ENCODE measurements at places on chromosomes 6 and 20.
A peak's percentile ranks its signal among the peaks of the same experiment; 100 is the strongest.

DNA sequence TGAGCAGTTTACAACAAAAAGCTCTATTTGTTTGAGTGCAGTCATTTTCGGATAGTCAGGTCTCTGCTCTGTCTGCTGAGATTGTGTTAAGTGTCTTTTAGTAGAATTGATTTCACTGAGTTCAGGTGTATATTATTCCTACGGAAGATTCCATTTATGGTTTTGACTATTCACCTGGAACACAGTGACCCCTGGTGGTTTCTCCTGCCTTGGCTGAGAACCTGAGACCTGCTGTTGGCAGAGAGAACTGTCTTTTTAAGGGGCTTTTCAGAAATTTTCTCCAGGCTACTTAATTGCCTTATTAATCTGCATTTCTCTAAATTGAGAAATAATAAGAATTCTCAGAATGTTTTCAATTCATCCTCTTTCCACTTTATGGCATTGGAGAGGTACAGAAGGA lies 508.0 kb downstream of the TBC1D32 start:
- DNase-seq = no peak

- no peak for DNase-seq
Measured at GRCh38 chr20:51586005-51586440, 43.5 kb upstream of the NFATC2 start.

DNA sequence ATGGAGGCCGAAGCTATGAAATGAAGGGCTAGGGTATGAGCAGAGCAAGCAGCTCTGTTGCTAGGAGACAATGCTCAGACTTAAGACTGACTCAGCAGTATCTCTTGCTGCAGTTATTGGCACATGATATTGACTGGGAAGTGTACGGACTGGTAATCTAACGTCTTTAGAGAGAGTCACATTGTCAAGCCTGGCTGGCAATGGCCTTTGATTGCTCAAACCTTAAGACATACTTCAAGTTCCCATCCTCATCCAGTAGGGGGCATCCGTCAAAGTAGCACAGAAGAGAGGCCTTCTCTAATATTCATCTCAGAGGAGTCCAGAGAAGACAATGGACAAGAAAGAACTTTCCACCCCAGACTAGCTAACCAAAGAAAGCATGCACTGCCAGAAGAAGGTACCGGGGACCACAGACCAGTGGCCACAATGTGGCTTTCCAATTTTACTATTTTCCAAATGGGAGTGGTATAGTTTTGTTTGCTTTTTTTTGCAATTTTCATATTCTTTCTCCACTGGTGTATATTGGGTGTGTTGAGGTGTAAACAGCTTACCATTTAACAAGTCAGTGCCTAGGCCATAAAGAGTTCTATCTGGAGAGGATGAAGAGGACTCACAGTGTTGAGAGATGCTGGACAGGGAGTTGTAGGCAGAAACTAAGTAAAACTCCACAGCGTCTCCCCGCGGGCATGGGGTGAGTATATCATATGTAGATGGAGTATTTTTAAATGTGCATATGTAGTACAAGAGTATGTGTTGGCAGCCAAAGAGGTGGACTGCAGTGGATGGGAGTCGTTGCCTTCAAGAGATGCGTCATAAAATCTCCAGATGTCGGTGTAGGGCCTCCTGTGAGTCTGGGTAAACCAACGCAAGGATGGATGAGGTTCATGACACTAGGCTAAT lies 36.7 kb downstream of the LRFN2 start:
- DNase-seq = no peak

DNA sequence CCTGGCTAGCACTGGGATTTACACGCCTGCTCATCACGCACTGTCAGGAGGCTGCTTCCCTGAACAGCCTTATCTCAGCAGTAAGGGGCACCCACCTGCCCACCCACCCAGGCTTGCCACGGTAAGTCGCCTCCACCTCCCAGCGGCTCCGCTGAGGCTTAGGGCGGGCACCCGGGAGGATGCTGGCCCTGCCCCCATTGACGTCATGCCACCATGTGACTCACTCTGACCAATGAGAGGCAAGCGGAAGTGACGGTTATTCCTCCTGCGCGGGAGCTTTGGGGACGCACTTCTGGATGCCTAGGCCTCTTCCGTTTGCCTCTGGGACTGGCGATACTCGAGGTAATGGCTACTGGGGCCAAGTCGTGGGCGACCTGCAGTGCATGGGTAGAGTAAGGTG lies 256.8 kb downstream of the QKI start:
- DNase-seq = no peak

GRCh38 chr20:60802676-60803075 lies 449.4 kb upstream of the CDH4 start:
- no peak for DNase-seq

DNA sequence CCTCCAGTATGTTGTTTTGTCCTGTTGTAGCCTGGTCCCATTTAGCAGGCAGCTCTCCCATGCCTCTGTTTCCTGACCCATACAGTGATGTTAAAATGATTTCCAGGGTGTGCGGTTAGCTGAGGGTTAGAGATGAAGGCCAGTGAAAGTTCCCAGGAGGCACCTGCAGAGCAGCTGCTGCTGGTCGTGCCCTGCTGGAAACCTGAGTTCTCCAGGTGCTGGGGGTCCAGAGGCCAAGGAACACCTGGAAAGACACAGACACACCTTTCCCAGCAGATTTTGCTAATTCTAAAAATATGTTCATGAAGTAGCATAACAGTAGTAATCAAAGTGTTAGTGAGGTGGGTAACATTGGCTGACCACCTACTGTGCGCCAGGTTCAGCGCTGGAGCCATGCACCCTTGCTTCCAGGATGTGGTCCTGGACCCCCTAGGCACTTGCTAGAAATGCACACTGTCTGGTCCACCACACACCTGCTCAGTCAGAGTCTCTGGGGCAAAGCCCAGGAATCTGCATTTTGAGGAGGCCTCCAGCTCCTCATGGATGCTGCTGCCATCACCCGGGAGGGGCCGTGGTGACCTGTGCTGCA lies 118.7 kb downstream of the SYNDIG1 start:
- DNase-seq = no peak

- DNase-seq = no peak
Measured at GRCh38 chr6:43703512-43704429, 16.2 kb upstream of the MRPS18A start.

GRCh38 chr6:159201336-159201735 lies 32.1 kb downstream of the FNDC1 start:
- DNase-seq = no peak

- DNase-seq = no peak
Measured at GRCh38 chr6:160013987-160014868, 45.3 kb downstream of the IGF2R start.

GRCh38 chr6:157561414-157561790 lies 180.4 kb downstream of the ZDHHC14 start:
- no peak for DNase-seq

GRCh38 chr20:52268184-52268749 lies 76.7 kb upstream of the ZFP64 start:
- no peak for DNase-seq

DNA sequence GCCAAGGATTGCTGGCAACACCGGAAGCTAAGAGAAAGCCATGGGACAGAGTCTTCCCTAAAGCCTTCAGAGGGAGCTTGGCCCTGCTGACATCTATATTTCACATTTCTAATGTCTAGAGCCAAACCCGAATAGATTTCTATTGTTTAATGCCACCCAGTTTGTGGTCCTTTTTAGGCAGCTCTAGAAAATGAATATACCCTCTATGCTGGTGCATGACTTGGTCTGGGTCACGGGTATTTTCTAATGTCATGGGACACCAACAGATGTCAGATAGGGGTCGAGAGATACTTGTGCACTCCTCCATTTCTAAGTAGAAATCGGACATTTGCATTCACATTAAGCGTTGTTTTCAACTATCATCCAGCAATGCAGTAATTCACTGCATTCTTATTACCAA lies 37.0 kb upstream of the SOX4 start:
- no peak for DNase-seq

- DNase-seq = no peak
Measured at GRCh38 chr6:56491606-56492328, 150.9 kb downstream of the DST start.

DNA sequence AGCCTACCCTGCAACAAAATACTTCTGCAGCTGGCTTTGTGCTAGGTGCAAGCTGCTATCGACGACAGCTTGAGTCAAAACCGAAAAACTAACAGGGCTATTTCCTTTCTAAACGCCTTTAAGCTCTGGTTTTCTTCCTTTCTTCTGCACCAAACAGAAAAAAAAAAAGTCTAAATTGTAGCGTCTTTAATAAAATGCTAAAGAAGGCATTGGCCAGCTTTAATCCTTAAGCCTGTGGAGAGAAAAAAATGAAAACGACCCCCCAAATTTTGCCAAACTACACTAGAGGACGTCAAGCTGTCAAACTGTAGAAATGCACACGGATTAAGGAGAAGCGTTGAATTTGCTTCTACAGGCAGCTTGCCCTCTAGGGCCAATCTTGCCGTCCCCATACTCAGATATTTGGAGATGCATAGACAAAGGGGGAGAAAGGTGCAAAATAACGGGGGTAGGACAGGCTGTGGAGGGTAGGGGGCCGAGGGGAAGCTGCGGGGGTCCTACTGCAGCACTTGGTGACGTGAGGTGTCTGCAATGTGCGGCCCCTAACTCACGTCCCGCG lies 1.4 kb upstream of the NRN1 start:
- DNase-seq = no peak

DNA sequence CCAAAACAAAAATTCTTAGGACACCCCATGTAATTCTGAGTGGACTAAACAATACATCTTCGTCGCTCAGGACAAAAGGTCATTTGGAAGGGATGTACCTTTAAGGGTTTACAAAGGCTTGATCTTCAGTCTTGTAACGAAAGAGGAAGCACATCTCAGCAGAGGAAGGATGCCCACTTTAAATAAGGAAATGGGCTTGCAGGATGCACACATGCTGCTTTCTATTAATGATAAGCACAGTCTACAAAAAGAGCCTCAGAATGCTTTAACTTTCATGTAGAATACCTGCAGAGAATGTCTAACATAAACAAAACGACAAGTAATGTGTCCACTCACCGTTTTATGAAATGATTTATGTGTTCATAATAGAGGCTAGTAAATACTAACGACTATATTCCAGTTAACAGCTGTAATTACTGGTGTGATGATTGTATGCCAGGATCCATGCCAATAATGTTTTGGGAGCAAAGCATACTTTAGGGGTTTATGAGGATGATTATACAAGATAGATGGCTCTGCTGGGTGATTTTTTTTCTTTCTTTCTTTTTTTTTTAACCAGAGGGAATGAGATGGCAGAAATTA lies 216.9 kb downstream of the GMDS start:
- DNase-seq = no peak

- DNase-seq = no peak
Measured at GRCh38 chr6:83592770-83593394, 80.5 kb downstream of the PRSS35 start.

GRCh38 chr6:121830736-121831135 lies 395.3 kb downstream of the GJA1 start:
- no peak for DNase-seq

DNA sequence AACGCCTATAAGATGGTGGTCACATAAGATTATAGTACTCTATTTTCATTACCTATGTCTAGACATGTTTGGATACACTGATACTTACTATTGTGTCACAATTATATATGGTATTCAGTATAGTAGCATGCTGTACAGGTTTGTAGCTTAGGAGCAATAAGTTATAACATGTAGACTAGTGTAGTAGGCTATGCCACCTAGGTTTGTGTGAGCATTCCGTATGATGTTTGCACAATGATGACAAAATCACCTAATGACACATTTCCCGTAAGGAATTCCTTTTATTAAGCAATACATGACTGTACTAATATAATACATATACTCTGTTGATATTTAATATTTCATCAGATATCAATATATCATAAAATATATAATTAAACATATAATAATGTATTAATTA lies 540.7 kb downstream of the BMP2 start:
- DNase-seq = no peak

GRCh38 chr6:165086814-165087213 lies 222.6 kb downstream of the C6orf118 start:
- no peak for DNase-seq

DNA sequence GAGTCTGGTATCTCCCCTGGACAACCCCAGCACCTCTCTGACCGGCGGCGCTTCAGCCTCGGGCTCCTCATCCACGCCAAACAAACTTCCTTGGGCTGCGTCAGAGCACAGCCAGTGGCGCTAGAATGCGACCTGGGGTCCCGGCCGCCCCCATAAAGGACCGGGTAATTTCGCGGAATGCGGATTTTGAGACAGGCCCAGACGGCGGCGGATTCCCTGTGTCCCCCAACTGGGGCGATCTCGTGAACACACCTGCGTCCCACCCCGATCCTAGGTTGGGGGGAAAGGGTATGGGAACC lies 1.6 kb downstream of the FOXP4 start:
- DNase-seq = no peak

DNA sequence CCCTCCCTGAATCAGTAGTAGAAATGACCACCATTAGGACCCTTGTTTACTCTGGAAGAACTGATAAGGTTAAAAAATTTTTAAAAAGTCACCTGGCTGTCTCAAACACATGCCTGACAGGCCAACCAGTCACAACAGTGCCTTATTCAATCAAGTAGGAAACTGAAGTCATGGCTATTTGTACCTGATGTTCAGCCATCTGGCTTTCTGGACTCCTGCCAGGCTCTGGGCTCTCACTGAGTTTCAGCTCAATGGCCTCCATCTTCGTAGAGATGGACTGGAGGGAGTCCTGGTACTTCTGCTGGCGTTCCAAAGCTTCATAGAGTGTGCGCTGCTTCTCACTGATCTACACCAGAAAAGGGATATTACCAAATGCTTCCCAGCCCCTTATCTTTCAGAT lies 343.8 kb downstream of the SYNE1 start:
- no peak for DNase-seq

DNA sequence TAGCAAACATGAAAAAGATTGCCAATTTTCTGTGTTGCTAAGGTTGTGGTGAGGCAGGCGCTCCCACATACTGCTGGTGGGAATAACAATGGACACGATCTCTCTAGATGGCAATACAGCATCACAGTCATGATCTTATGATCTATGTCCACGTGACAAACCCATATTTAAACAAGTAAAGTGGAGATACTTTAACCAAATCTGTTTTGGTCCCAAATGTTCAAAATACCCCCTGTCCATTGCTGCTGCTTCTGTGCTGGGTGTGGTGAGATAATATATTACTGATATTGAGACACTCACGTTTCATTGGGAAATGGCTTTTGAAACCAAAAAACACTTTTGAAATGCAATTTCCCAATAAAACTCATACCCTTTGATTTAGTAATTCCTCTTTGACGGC lies 23.0 kb downstream of the SIRPD start:
- DNase-seq = no peak

GRCh38 chr6:34243901-34244884 lies 4.6 kb downstream of the SMIM29 start:
- no peak for DNase-seq

DNA sequence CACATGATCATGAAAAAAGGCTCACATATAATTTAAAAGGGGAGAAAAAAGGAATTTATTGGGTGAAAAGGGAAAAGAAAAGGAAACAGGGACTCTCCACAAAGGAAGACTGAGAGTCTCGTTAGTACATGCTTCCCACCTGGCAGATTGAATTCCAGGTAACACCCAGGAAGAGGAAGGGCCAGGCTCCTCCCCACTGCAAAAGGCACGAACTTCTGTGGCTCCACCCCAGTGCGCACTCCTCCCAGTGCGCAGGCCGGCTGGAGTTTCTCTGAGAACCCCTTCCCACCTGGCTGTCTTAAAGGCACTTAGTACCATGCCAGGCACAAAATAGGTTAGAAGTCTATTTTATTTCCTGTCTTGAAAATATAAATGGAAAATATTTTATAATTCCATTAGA lies 129.8 kb downstream of the COL12A1 start:
- DNase-seq = no peak

GRCh38 chr6:106618324-106618723 lies 11.0 kb downstream of the RTN4IP1 start:
- DNase-seq = no peak

GRCh38 chr6:46419576-46420002 lies 71.7 kb downstream of the RCAN2 start:
- DNase-seq = peak; percentile 2
